ENCODE measurements at places on chromosomes 4 and X.

DNA sequence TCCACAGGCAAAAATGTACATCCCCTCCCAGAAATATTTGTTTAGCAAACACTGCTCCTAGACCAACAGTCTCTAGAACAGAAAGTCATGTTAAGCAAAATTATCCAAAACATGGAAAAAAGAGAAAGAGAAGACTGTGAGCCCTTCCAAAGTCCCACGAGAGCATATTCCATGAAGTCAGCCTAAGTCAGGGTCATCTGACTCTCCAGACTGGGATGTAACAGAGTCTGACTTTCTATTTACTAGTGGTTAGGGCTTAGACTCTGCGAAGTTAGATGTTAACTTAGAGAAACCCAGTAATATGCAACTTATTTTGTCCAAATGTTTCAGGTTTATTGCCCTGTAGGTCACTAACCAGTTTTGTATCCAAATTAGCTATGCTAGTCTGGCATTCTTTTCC is 102.3 kb downstream of the MID1 start:
- no peak for DNase-seq

DNA sequence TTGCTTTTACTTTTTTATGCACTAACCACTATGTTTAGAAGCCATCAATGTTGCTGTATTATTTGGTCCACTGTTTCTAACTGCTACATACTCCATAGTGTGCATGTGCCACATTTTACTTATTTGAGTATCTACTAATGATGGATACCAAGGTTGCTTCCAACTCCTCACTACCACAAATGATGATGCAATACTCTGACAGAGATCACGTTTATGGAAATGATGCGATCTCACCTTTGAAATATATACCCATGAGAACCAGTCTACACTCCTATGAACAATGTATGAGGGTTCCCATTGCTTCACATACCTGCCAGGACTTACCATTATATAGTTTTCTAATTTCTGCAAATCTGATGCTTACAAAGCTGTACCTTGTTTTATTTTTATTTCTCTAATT is 44.2 kb downstream of the HUWE1 start:
- DNase-seq: no peak

DNA sequence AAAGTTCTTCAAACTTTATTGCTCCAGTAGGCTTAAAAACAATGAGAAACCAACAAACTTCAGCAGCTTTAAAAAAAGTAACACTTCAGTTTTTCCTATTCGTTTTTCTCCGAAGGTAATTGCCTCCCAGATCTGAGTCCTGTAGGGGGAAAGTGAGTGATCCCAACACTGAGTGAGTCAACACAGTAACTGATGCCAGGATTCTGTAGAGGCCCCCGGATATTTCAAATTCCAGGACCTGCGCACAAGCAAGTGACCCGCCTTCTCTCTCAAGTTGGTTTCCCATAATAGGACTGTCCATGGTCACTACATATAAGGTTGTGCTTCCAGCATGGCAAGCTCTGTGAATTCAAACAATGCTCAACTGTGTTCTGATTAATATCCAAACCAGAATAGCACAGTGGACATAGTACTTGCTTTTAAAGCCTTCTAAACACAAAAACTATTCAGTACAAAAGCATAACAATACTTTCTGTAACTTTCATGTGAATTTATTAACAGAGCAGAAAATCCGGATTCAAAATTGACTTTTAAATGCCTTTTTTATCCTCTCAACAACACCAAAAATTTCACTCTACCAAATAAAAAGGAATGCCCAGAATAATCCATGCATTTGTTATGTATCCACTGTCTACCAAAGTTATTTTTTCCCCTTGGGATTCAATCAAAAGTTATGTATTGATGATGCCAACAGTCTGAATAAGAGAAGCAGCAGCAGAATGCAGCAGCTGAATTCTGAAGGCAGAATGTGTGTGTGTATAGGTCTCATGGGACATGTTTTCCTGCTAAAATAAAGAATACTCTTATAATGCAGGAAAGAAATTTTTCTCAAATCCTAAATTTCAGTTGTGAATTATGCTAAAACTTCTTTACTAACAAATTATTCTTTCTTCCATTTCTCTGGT is at the start of gene DMD:
DMD (minus strand) TSS at position 194 of the 905 bp plus-strand sequence. CDS start 237 bp downstream, outside the sequence.
- DNase-seq: no peak

- no peak for DNase-seq
Observed at GRCh38 chr4:144316869-144317268, 176.4 kb upstream of the GYPA start.

DNA sequence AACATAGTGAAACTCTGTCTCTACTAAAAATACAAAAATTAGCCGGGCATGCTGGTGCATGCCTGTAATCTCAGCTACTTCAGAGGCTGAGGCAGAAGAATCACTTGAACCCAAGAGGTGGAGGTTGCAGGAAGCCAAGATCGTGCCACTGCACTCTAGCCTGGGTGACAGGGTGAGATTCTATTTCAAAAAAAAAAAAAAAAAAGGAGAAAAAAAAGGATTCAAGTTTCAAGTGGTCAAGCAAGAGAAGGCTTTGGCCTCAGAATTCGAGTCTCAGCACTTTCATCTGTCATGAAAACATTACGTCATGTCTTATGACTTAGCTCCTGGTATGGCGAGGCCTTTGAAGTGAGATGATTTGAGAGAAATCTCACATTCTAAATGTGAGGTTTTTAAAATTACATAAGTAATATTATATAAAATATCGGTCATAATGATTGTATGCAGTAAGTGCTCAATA is 21.2 kb upstream of the DHRSX start:
- no peak for DNase-seq

All from AG09309 (cell line).